ENCODE measurements at places on chromosomes 1 and 21. TPM values are rescaled to one million over a fixed set of nuclear protein-coding genes. Genes with fewer than 3 reads are reported as not detected.

- H3K36me3 ChIP-seq = no peaks in the 10 kb centered on the region
- no peak for DNase-seq
- H3K4me1 ChIP-seq = no peaks in the 10 kb centered on the region
- no peaks in the 10 kb centered on the region for H3K27me3 ChIP-seq
Measured at GRCh38 chr1:215932558-215932957, 365.5 kb downstream of the KCTD3 start.

DNA sequence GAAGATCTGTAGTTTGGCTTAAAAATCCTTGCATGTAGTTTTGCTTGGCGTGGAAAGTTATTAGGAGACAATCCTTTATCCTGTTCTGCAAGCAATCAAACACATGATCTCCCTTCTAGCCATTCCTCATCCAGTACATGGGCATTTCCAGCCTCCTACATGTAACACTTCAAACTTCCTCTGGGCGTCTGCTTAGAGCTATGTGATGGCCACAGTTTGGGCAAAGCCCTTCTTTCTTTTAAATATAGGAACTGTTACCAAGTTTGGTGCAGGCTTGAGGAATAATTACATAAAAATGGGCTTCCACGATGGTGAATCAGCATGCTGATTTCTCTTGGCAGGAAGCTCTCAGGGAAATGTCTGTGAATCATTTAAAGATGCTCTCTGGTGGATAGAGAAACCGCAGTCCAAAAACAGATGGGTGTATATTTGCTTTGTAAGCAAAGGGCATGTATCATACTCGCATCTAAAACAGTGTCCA lies 176.9 kb upstream of the FMN2 start:
- no peaks in the 10 kb centered on the region for H3K4me1 ChIP-seq
- H3K36me3 ChIP-seq = no peaks in the 10 kb centered on the region
- H3K27me3 ChIP-seq = no peaks in the 10 kb centered on the region
- no peak overlapping the region for H3K27ac ChIP-seq
- H3K4me3 ChIP-seq = no peak overlapping the region
- DNase-seq = no peak

GRCh38 chr1:101847626-101848025 lies 149.1 kb downstream of the OLFM3 start:
- no peaks in the 10 kb centered on the region for H3K4me1 ChIP-seq
- no peak for DNase-seq
- H3K27me3 ChIP-seq = no peaks in the 10 kb centered on the region
- no peak overlapping the region for H3K27ac ChIP-seq

GRCh38 chr21:17612023-17612564 lies 607 bp downstream of the BTG3 start:
- H3K27ac ChIP-seq = peak overlapping the region; percentile 72
- no peaks in the 10 kb centered on the region for H3K4me1 ChIP-seq
- peak overlapping the region; percentile 83 for H3K4me3 ChIP-seq

DNA sequence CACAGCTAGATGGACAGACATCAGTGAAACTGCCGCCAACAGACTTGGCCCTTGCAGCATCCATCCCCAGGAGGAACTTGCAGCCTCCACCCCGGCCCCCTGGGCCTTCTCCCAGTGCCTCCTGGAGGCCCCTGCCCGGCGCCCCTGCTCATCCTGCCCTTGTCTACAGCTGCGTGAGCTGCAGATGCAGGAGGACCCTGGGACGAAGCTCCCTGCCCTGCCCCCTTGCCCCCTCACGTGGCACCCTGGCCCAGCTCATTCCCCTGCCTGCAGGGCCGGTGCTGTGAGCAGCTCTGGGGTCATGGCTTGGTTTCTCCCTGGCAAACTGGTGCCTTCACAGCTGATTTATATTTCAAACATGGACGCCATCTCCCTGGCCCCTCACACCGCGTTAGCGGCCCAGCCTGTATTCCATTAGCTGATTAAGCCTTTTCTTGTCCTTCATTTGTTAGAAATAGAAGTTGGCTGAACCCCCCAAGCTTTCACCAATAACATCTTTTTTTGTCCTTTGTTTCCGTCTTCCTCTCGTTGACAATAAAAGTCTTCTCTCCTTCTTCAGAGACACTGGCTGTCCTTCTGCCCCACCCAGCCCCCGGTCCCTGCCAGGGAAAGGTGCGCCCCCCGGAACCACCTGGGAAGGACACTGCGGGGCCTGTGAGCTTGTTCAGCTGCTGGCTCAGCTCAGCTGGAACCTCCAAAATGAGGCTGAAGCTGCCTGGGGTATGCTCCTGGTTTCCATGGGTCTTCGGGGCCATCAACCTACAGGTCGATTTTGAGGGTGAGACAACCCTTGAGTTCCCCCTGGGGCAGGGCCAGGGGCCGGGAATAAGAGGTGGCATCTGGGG lies 34.0 kb upstream of the SLC19A1 start:
- no peak overlapping the region for H3K27ac ChIP-seq
- no peak for DNase-seq
- H3K4me1 ChIP-seq = no peaks in the 10 kb centered on the region
- no peak overlapping the region for H3K4me3 ChIP-seq
- no peaks in the 10 kb centered on the region for H3K27me3 ChIP-seq

DNA sequence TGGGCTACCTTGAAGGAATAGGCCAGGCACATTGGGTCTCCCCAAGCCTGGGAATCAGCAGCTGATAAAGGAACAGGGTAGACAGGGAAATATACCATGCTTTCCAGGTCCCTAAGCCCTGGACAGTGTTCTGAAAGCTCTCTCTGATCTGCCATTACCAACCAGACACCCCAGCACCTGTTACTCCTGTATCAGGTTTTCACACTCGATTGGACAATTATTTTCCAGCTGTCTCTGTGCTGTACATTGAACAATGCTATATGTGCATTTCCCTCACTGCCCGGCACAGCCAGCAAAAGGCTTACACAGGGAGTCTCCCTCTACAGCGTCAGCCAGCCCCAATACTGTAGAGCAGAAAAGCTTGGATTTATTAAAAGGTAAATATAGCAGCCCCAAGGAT lies 4.7 kb downstream of the CFAP45 start:
- no peak overlapping the region for H3K27ac ChIP-seq
- no peaks in the 10 kb centered on the region for H3K36me3 ChIP-seq
- H3K27me3 ChIP-seq = no peaks in the 10 kb centered on the region
- DNase-seq = no peak
- H3K4me1 ChIP-seq = no peaks in the 10 kb centered on the region

DNA sequence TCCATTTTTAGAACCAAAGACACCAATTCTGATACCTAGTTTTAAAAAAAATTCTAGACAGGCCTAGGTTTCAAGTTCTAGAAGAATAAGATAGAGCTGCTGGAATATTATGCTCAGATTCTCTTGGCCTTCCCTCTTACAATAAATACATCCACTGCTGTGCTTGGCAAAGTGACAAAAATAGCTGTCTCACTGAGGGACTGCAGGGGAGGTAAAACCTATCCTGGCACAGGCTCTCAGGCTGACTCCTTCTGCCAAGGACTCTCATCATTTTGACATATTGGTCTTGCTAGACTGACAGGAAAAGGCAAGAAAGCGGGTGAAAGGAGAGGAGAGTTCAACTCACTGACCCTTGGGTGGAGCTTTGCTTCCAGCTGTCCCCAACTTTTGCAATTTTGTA lies 197.0 kb upstream of the LHX8 start:
- DNase-seq = no peak
- H3K4me3 ChIP-seq = no peak overlapping the region
- H3K27ac ChIP-seq = no peak overlapping the region
- no peaks in the 10 kb centered on the region for H3K36me3 ChIP-seq

Gene RGS5
- total RNA-seq = 3.5 TPM

Gene FTCD
- total RNA-seq = 0.59 TPM

Gene TMEM59
- total RNA-seq = 127 TPM

DNA sequence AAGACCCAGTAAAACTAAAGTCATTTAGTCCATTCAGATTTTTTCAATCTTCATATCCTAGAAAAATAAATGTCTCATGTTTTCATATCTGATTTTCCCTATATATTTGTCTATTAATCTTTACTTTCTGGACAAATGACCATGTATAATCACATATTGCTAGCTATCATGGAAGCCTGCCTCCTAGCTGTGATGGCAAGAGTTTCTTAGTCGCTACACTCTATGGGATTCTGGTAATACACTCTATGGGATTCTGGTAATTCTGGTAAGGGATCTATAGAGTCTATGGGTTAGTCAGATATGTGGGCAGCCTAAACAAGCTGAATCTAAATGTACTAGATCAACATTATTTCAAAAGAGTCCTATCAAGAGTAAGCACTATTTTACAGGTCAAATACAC lies 198.7 kb upstream of the LHX8 start:
- no peaks in the 10 kb centered on the region for H3K4me1 ChIP-seq
- no peaks in the 10 kb centered on the region for H3K27me3 ChIP-seq
- no peaks in the 10 kb centered on the region for H3K36me3 ChIP-seq

GRCh38 chr1:244104309-244105060 lies 53.4 kb downstream of the ZBTB18 start:
- no peaks in the 10 kb centered on the region for H3K36me3 ChIP-seq
- no peak overlapping the region for H3K4me3 ChIP-seq
- DNase-seq = no peak
- H3K4me1 ChIP-seq = no peaks in the 10 kb centered on the region

Gene CHRM3
- total RNA-seq = 0.16 TPM

Gene AGMAT
- 9.5 TPM for total RNA-seq

DNA sequence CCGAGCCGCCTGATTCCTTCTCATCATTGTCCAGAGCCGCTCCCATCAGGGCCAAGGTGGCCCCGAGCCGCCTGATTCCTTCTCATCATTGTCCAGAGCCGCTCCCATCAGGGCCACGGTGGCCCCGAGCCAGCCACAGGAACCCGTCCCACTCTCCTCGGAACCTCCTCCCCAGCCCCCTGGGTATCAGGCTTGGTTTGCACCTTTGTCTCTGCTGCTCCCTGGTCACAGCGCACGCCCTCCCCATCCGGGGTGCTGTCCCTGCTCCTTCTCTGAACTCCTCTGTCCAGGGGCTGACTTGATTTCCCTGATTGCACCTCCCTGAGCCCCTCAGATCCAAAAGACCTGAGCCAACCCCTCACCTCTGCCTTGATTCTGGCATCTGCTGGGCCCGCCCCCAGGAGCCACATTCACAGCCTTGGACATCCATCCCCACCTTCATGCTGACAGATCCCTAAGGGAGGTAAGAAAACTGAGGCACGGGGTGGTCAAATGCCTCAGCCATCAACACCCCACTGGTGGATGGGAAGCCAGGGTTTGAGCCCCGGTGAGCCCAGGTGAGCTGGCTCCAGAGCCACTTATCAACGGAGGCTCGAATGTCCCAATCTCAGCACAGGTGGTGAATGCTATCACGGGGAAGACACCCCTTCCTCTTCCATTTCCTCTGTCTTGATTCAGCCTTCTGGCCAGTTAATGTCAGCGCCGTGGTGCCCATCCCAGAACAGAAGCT lies 25.6 kb upstream of the COL18A1 start:
- H3K4me3 ChIP-seq = no peak overlapping the region
- no peaks in the 10 kb centered on the region for H3K4me1 ChIP-seq
- DNase-seq = no peak
- H3K27ac ChIP-seq = no peak overlapping the region
- no peaks in the 10 kb centered on the region for H3K27me3 ChIP-seq

- no peak overlapping the region for H3K27ac ChIP-seq
- H3K27me3 ChIP-seq = no peaks in the 10 kb centered on the region
- H3K4me3 ChIP-seq = no peak overlapping the region
- DNase-seq = no peak
- H3K4me1 ChIP-seq = no peaks in the 10 kb centered on the region
Measured at GRCh38 chr1:13967707-13968106, 267.7 kb downstream of the PRDM2 start.

GRCh38 chr1:45876000-45876617 lies 72.7 kb downstream of the MAST2 start:
- no peaks in the 10 kb centered on the region for H3K4me1 ChIP-seq
- H3K36me3 ChIP-seq = no peaks in the 10 kb centered on the region
- no peaks in the 10 kb centered on the region for H3K27me3 ChIP-seq

Gene PKP1
- total RNA-seq = not detected

Gene DNAJC6
- 6.5 TPM for total RNA-seq

Gene LMX1A
- not detected for total RNA-seq

- H3K4me1 ChIP-seq = no peaks in the 10 kb centered on the region
- no peaks in the 10 kb centered on the region for H3K36me3 ChIP-seq
- DNase-seq = no peak
- no peak overlapping the region for H3K4me3 ChIP-seq
Measured at GRCh38 chr1:29679828-29680558, 443.7 kb downstream of the PTPRU start.

Gene HTR6
- total RNA-seq = not detected

DNA sequence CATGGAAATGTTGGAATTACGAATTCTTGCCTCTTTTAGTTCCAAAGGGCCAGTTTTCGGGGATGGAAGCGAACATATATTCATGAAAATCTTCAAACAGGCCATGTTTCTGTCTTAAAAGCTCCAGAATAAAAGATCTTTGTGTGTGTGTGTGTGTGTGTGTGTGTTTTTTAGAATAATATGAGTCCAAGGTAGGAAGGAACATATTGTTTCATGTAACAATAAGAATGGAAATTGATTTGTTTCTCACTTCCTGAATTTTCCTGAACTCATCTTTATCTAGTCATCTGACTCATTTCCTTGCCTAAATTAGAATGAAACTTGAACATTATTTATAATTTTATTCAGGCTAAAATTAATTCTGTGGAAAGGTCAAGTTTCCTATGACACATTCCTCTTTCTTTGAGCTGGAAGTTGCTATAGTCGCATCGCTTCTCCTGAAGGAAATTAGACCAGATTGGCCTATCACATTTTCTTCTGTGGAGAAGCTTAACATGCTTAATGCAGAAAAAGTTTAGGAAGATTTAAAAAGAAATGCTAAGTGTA lies 805.1 kb upstream of the ADAMTS5 start:
- H3K4me3 ChIP-seq = no peak overlapping the region
- H3K4me1 ChIP-seq = no peaks in the 10 kb centered on the region
- no peak for DNase-seq
- no peaks in the 10 kb centered on the region for H3K36me3 ChIP-seq
- H3K27ac ChIP-seq = no peak overlapping the region
- no peaks in the 10 kb centered on the region for H3K27me3 ChIP-seq

Gene BSND
- total RNA-seq = 0.05 TPM

DNA sequence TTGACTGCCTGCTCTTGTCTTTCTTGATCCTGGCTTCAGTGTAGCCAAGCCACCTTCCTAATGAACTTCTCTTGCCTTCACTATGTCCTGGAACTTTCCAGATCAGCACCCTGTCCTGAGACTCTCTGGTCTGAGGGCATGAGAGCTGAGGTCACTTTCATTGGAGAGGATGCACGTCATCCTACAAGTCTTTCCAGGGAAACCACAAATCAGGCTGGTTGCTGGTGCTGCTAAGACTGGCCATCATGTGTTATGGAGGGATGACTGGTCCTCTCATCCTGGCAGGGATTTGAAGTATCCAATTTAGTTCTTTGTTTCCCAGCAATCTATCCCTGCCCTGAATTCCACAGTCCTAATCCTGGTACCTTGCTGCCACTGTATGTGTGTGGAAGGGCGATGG lies 228.6 kb downstream of the GPATCH2 start:
- no peaks in the 10 kb centered on the region for H3K27me3 ChIP-seq
- no peak for DNase-seq
- H3K36me3 ChIP-seq = no peaks in the 10 kb centered on the region
- H3K4me1 ChIP-seq = no peaks in the 10 kb centered on the region

DNA sequence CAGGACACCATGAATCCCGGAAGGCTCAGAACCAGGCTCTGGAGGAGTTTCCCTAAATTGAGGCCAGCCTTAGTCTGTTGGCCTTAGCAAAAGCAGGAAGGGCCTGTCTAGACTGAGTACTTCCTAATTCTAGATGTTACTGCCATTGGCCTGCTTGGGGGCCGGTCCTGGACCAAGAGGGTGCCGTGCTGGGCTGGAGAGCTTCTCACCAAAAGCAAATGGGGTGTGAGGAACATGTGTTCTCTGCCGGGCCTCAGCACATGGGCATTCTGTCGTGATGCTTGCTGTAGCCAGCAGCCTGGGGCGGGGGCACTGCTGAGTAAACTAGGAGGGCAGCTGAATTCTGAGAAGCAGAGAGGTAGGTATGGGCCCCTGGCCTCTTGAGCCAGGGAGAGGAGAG lies 35.7 kb upstream of the MAN1C1 start:
- H3K27ac ChIP-seq = no peak overlapping the region
- no peak overlapping the region for H3K4me3 ChIP-seq
- DNase-seq = no peak

Gene TARDBP
- total RNA-seq = 171 TPM

Measured in naive thymus-derived CD4-positive, alpha-beta T cell (primary cell).